ENCODE measurements at places on chromosomes 5 and 9. TPM values are rescaled to one million over a fixed set of nuclear protein-coding genes. Genes with fewer than 3 reads are reported as not detected.

The GRM6 gene
- total RNA-seq = not detected

The IL5 gene
- total RNA-seq = not detected

The TLX3 gene
- not detected for total RNA-seq

The SHOC1 gene
- total RNA-seq = under 0.01 TPM

The DDX4 gene
- total RNA-seq = not detected

The TXNDC8 gene
- total RNA-seq = not detected

The RLN2 gene
- total RNA-seq = 0.28 TPM

The LRRC14B gene
- not detected for total RNA-seq

The TMEFF1 gene
- total RNA-seq = 6.4 TPM

The RNF180 gene
- 6.4 TPM for total RNA-seq

The IQGAP2 gene
- 3.4 TPM for total RNA-seq

The IFNA13 gene
- not detected for total RNA-seq

The DMRT3 gene
- not detected for total RNA-seq

The CNTNAP3 gene
- 60.5 TPM for total RNA-seq

The HMMR gene
- total RNA-seq = 36.1 TPM

The SKP1 gene
- 219 TPM for total RNA-seq

The N4BP3 gene
- 22.8 TPM for total RNA-seq

The FBLL1 gene
- 0.47 TPM for total RNA-seq

The NR6A1 gene
- 0.36 TPM for total RNA-seq

The MCIDAS gene
- total RNA-seq = under 0.01 TPM

The ENC1 gene
- total RNA-seq = 126 TPM

The SPATA6L gene
- total RNA-seq = 0.47 TPM

The MPDZ gene
- total RNA-seq = 57.9 TPM

The GNPDA1 gene
- total RNA-seq = 34.7 TPM

The MARCOL gene
- not detected for total RNA-seq

The PCDHA9 gene
- 0.09 TPM for total RNA-seq

The CCNB1 gene
- 73.4 TPM for total RNA-seq

The SPATA31E1 gene
- not detected for total RNA-seq

The IER5L gene
- total RNA-seq = 10.5 TPM

The DIPK1B gene
- 100 TPM for total RNA-seq

The GMCL2 gene
- total RNA-seq = not detected

The CDC25C gene
- total RNA-seq = 6.6 TPM

The FGF10 gene
- not detected for total RNA-seq

The KLHL3 gene
- total RNA-seq = 13.2 TPM

The SOWAHA gene
- not detected for total RNA-seq

The SEMA4D gene
- 3.4 TPM for total RNA-seq

The PPP3R2 gene
- total RNA-seq = not detected

The GPX8 gene
- total RNA-seq = 36.8 TPM

The GABRA6 gene
- total RNA-seq = not detected

The IFNK gene
- not detected for total RNA-seq

The PDLIM7 gene
- total RNA-seq = 132 TPM

Measured in endothelial cell of coronary artery (primary cell).